ENCODE measurements at places on chromosomes 1 and 21.
A peak's percentile ranks its signal among the peaks of the same experiment; 100 is the strongest.

GRCh38 chr1:23772049-23772853, 6.0 kb upstream of the PITHD1 start:
- peak; percentile 87 for DNase-seq

DNA sequence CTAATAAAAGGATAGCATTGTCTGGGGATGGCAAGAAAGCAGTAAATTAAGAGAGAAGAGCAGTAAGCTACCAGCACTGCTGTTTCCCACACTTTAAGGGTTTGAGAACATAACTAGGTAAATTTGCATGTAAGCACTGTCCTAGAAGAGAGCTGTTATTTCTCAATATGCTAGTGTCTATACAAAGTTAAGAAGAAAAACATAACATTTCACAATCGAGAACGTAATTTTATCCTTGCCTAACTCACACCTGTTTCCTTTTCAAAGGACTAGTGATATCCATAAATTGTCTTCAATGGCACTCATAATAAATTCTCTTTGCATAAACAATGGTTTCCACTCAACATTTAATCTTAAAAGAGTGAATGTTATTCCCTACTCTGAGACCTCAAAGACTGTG, 576.0 kb downstream of the PTBP2 start:
- no peak for DNase-seq

- DNase-seq: no peak
These were observed 5.7 kb upstream of the RIPK4 start for GRCh38 chr21:41772351-41773080.

DNA sequence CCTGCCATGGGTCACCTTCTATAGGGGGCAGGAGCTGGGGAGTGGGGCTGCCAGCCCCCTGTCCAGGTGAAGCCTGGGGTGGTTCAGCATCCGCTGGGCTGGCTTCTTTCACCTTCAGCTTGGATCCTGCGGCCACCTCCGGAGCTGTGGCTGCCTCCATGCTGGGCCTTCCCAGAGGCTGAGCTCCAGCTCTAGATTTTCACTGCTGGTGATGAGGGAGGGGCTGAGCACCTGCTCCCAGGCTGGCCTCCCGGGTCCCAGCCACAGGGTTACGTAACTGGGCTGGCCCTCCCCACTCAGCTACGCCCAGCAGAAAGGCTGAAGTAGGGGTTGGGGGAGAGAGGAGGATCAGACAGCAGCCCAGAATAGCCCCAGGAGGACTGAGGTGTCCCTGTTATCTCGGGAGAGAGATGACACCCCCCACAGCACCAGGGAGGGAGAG, at the start of gene MYBPHL:
MYBPHL (minus strand) TSS at position 180 of the 442 bp plus-strand sequence; CDS start at position 160, 20 bp downstream.
- DNase-seq: no peak

GRCh38 chr21:44345495-44345894, 6.3 kb upstream of the CFAP410 start:
- no peak for DNase-seq
